Esophagus squamous epithelium (tissue), 5 donors: ENCODE measurements at places on chromosomes 7 and 10.

GRCh38 chr10:27995311-27995710 lies 3.6 kb downstream of the ODAD2 start:
- no peak for DNase-seq

DNA sequence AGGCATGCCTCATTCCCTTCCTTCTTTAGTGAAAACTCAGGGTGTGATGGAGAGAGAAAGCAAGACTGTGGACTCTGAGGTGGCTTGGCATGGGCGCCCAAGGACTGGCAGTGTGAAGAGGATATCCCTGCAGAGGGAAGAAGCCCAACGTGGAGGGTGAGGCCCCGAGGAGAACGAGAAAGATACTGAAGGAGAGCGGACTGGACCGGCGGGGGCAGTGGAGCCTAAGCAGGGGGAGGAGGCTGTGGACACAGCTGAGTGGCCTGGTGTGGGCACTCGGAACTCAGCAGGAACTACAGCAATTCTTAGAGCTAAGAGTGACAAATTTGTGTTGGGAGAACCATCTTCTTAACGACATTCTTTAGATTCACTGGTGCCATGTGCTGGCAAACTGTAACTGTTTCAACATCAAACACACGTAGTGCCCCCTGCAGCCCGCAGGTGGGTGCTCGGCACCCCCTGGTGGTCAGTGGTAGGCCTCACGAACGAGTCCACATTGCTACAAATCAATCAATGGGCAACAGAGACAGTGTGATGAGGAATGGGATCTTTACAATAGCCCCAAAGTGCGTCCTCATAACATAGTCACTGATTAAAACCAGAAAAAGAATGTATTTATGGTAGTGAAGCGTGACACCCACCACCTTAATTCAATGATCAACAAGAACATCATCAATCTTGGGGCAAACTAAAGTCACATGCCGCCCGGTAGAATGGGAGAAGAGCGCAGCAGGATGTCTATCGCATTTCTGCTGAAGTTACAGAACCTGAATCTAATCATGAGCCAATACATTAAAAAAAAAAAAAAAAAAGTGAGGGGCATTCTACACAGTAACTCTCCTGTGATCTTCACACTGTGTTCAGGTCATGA lies 2.0 kb upstream of the SFTPA1 start:
- no peak for DNase-seq

GRCh38 chr10:86981716-86982115 lies 13.4 kb downstream of the ADIRF start:
- DNase-seq: no peak

GRCh38 chr10:112287844-112288243 lies 4.6 kb downstream of the TECTB start:
- DNase-seq: no peak
